ENCODE measurements at places on chromosomes 5 and 9. TPM values are rescaled to one million over a fixed set of nuclear protein-coding genes. Genes with fewer than 3 reads are reported as not detected.

ARHGEF28 gene
- total RNA-seq, result 0.53 TPM

CAVIN4 gene
- 0.31 TPM for total RNA-seq

- no peak overlapping the region for H3K4me3 ChIP-seq
- DNase-seq, result no peak
- H3K27me3 ChIP-seq, result peaks cover 29% of the 10 kb centered on the region
- H3K27ac ChIP-seq, result no peak overlapping the region
These were observed 135.8 kb upstream of the TMEM161B start for GRCh38 chr5:88404405-88404804.

DNA sequence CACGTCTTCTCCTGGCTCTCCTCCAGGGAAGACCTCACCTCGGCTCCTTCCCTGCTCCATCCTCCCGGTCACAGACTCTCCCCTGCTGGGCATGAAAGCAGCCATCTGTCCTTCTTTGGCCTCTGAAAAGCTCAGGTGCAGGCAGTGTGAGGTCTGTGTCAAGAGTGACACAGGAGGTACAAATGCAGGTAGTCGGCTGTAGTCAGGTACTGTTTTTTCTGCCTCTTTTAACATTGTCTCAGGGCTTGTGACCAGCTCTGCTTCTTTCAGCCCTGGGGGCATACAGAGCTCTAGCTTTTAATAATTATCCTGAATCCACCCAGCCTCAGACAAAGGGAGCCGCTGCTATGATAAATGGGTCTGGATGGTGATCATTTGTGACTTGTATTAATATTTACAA lies 46.4 kb downstream of the C5orf15 start:
- no peaks in the 10 kb centered on the region for H3K36me3 ChIP-seq
- no peaks in the 10 kb centered on the region for H3K4me1 ChIP-seq
- H3K27me3 ChIP-seq, result peaks cover 11% of the 10 kb centered on the region

- H3K27ac ChIP-seq, result no peak overlapping the region
- no peak overlapping the region for H3K4me3 ChIP-seq
- H3K36me3 ChIP-seq, result no peaks in the 10 kb centered on the region
- no peaks in the 10 kb centered on the region for H3K4me1 ChIP-seq
- H3K27me3 ChIP-seq, result no peaks in the 10 kb centered on the region
These were observed 20.0 kb downstream of the PITX1 start for GRCh38 chr5:135013947-135014570.

Measured in natural killer cell treated with Interleukin-12 subunit alpha and Interleukin-12 subunit beta and Interleukin-15 and Interleukin-18, amount 100 ng/mL, for 72 hours (primary cell).